ENCODE measurements at places on chromosomes 4 and X.

DNA sequence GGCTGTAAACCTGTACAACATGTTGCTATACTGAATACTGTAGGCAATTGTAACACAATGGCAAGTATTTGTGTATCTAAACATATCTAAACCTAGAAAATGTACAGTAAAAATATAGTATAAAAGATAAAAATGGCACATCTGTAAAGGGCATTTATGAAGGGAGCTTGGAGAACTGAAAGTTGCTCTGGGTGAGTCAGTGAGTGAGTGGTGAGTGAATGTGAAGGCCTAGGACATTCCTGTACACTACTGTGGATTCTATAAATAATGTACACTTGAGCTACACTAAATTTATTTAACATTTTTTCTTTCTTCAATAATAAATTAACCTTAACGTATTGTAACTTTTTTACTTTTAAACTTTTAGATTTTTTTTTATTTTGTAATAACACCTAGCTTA lies 5.0 kb upstream of the SHROOM4 start:
- DNase-seq = no peak

GRCh38 chrX:115949900-115950822 lies 220.4 kb upstream of the AGTR2 start:
- DNase-seq = peak; percentile 67

- peak; percentile 33 for DNase-seq
Measured at GRCh38 chr4:41258783-41259182, 2.1 kb downstream of the UCHL1 start.

DNA sequence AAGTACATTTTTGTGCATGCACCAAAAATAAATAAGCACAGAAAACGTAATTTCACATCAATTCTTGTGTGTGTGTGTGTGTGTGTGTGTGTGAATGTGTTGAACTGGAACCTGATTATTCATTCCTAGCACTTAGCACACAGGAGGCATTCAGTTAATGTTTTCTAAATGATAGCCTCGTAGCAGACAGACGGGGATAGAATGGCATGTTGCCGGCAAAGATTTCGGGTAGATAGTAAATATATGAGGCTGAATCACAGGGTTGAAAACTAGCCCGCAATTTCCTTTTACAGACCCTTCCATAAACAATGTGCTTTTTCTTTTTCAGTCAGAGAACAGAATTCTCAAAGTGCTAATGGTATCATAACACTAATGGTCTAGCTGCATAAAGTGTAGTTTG lies 13.5 kb downstream of the MAOB start:
- DNase-seq = no peak

DNA sequence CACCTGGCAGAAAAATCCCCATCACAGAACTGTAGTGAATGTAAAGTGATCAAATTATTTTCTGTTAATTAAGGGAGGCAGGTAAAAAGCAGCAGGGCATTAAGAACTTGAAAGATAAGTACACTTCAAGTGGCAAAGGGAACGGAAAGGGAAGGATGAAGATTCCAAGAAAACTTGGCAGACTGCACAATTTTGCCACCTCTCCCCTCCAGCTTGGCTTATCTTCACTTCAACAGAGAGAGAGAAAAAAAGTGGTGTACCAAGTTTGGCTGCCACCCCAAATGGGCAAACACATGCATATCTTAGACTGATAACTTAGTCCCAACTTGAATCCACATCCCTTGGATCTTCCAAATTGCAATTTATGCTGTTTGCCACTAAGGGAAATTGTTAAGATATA lies 598.1 kb upstream of the ACTRT1 start:
- no peak for DNase-seq
